ENCODE measurements at places on chromosomes 16 and 17.
A peak's percentile ranks its signal among the peaks of the same experiment; 100 is the strongest.

DNA sequence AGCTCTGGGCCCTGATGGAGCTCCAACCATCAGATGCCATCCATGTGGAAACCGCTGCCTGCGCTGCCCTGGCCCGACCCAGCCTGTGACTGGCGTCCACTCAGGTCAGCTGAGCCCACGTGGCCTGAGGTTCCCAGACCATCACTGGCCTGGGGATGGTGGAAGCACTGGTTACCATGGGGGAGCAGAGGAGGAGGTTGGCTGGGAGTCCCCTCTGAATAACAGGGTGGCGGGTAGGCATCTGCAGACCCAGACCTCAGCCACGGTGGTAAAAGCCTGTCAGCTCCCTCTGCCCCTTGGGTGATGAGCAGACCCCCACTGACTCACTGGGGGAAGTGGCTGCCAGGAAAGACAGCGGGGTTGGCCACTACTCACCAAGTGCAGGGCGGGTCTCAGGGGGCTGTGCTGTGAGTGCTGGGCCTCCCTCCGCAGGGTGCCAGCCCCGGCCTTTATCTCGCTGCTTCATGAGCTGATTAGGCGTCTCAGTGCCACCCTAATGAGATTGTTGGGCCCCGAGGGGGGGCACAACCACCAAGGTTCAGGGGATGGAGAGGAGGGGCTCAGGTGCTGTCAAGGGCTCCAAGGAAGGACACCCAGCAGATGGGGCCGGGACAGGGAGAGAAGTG is at the start of gene PDE6G:
Gene PDE6G, minus strand, starts transcription at position 425 of the 626 bp plus-strand sequence. CDS start 3,237 bp downstream, outside the sequence.
- DNase-seq = no peak

GRCh38 chr17:6870841-6871240 is 39.3 kb upstream of the TEKT1 start:
- DNase-seq = no peak

- DNase-seq = no peak
These were observed 11.3 kb downstream of the MCRIP1 start for GRCh38 chr17:81821603-81822311.

GRCh38 chr17:70242781-70243437 is 73.6 kb downstream of the KCNJ2 start:
- DNase-seq = no peak

- no peak for DNase-seq
These were observed 7.2 kb upstream of the GPRC5C start for GRCh38 chr17:74424657-74425056.

DNA sequence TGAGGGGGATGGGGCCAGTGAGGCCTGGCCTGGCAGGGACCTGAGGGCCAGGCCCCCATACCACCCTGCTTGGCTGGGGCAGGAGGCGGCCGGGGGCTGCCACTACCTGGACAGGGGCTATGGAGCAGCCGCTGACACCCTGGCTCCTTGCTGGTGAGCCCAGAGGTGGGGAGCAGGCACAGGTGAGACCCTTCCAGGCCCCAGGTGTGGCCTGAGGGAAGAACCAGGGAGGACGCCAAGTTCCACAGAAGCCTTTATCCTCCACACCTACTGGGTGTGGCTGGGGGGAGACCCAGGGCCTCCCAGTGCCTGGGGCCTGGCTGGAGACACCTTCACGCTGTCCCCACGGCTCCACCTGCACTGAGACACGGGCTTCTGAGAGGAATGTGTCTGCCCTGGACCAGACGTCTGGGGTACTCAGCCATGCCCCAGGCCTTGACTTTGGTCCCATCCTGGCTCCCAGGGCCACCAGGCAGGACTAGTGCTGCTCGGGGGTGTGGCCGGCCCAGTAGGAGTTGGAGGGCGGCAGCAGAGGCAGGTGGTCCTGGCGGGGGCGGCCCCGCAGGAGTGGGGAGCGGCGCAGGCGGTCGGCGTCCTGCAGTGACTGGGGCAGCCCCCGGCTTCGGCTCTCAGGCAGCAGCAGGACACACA is 4.7 kb downstream of the SLC22A31 start:
- DNase-seq = no peak

DNA sequence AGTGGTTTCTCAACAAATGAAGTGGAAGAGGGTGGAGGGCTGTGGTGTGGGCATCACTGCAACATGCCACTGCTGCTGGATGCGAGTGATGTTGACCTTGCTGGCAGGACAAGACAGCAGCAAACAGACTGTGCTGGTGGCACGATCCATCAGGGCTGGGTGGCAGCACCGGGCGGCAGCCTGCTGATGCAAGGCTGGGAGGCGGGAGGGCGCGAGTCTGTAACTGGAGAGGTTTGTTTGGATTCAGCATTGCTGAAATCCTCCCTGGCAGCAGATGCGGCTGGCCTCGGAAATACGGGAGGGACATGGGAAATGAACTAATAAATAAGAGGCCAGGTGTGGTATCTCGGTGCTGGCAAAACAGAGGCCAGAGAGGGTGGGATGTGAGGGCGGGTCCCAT is 224.2 kb downstream of the ENGASE start:
- no peak for DNase-seq

DNA sequence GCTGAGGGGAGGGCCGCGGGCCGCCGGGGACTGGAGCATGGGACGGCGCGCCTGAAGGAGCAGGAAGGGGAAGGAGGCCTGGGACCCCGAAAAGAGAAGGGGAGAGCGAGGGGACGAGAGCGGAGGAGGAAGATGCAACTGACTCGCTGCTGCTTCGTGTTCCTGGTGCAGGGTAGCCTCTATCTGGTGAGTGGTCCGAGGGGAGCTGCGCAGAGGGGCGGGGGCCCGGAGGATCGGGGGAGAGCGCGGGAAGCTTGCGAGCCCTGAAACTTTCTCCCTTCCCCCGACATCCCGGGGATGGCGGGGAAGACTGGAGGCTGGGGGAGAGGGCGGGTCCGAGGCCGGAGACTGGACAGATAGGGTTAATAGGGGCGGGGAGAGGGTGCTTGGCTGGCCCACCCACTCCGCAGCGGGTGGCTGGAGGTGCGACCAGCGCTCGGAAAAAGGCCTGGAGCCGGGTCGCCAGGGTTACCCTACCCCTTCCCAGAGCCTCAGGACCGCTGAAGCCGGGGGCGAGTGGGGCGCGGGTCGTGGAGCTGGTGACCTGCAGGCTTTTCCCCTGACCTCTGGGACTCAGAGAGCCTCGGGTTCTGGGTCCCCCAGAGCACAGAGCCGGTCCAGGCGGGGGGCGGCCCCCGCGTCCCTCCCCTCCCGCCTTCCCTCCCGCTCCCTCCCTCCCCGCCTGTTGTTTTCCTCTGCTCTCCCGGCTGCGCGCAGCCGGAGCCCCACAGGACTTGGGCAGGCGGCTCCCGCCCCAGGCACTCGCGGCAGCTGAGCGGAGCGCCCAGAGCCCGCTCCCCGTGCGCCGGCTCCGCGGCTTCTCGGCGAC is 631 bp downstream of the NXPH3 start:
- no peak for DNase-seq

DNA sequence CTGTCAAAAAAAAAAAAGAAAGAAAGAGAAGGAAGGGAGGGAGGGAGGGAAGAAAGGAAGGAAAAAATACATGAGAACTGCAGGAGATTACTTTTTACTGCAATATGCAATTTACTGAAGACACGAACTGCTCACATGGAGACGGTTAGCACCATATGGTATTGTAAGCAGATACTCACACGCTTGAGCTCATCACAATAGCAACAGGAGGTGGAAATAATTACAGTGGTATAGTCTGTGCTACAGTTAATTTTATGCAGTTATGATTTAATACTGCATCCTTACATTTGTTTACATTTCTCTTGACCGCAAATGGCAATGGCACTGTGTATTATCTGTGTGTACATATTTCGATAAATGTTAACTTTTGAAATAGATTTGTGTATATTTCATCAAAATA is 21.4 kb upstream of the SLC46A1 start:
- no peak for DNase-seq

DNA sequence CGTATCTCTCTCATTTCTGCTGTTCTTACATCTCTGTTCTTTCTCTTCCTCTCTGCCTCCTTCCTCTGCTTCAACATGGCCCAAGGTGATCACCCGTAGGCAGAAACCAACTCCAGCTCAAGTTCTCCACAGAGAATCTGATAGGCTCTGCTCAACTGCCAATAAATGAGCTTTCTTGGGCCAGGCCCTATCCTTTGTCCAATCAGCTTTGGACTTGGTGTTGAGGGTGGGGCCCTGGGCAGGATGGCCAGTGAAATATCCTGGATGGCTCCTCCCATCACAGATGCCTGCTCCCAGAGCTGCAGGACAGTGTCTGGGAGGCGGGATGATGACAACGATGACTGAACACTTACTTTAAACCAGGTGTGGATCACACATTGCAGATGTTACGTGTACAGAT is 17.4 kb upstream of the BRD7 start:
- no peak for DNase-seq

DNA sequence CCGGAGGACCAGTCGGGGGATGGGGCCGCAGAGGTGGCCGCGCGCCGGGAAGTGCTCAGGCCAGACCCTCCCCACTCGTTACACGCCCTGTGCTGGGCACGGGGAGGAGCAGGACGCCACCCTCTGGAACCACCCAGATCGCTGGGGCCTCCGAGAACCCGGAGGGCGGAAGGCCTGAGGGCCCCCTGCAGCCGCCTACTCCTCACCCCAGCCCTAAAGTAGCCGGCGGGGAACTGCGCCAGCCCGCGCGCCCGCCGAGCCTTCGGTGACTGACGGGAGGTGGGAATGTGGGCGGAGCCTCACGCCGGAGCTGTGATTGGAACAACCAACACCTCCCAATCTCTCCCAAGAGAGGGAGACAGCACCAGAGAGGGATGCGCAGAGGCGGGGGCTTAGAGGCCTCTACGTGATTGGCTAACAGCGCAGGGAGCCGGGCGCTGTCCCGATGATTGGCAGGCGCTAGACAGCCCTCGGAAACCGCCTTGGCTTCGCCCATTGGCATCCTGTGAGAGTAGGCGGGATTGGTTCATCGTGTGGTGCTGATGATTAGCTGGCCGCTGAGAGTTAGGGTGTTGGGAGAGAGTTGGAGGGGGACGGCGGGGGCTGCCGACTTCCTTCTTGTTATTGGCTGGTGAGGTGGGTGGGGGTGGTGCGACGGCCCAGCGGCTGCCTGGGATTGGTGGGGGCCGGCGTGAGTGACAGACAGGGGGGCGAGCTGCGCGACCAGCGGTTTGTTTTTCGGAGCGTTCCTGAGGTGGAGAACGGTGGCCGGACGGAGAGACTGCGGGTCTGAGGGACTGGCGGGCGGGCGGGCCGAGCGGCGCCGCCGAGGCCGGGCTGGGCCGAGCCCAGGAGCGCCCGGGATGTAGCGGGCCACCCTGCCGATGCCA is at the start of gene MAP3K3:
Gene MAP3K3, plus strand, starts transcription at position 734 of the 890 bp plus-strand sequence. CDS start 343 bp downstream, outside the sequence.
- peak; percentile 98 for DNase-seq

- no peak for DNase-seq
These were observed 129.7 kb downstream of the MSI2 start for GRCh38 chr17:57385975-57386374.

GRCh38 chr16:70252355-70252988 is 732 bp upstream of the EXOSC6 start:
- no peak for DNase-seq

GRCh38 chr16:72924537-72924926 is 123.4 kb downstream of the ZFHX3 start:
- no peak for DNase-seq

- DNase-seq = no peak
These were observed 12.5 kb downstream of the TOM1L2 start for GRCh38 chr17:17959520-17960361.

GRCh38 chr17:1720856-1721386 is 3.6 kb upstream of the WDR81 start:
- no peak for DNase-seq

- DNase-seq = no peak
These were observed 121.9 kb upstream of the PLCG2 start for GRCh38 chr16:81657224-81657623.

DNA sequence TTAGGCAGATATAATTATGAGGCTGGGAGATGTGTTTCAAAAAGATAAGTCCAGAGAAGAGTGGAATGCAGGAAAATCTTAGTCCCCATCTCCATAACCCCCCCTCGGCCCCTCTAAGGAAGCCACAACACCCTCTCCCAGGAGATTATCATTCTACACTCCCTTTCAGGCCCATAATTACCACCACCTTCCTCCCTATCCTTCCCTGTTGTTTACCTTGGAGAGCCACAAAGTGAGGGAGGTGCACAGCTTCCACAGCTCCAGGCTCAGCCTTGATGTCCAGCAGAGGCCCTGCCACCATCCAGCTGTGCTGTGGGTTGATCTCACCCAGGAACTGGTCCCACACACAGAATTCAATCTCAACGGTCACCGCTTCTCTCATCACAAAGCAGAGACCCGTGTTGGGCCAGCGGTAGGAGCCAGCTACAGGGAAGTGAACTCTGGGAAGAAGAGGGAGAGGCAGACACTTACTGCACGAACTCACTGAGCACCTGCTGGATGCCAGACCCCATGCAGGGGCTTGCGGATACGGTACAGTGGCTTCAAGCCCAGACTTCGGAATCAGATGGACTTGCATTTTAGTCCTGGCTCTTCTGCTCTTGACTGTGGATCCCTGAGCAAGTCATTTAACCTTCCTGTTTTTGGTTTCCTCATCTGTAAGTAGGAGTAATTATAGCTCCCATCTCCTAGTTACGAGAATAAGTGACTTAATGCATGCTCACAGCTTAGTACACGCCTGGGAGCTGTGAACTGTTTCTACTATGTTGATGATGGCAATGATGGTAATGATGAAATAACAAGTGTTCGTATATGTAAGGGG is 44.1 kb downstream of the MIS12 start:
- no peak for DNase-seq

GRCh38 chr17:55722742-55723487 is at the start of gene TMEM100:
Gene TMEM100, minus strand, starts transcription at chr17:55722864. Its CDS starts 1,794 bp downstream, at chr17:55721070.
- DNase-seq = no peak

GRCh38 chr16:23557779-23558702 is 514 bp downstream of the UBFD1 start:
- no peak for DNase-seq

- no peak for DNase-seq
These were observed 159.8 kb upstream of the NOL11 start for GRCh38 chr17:67557921-67558320.

- DNase-seq = no peak
These were observed 538 bp upstream of the RAPGEFL1 start for GRCh38 chr17:40176754-40177110.

GRCh38 chr16:71771571-71771970 is 37.1 kb downstream of the AP1G1 start:
- no peak for DNase-seq

DNA sequence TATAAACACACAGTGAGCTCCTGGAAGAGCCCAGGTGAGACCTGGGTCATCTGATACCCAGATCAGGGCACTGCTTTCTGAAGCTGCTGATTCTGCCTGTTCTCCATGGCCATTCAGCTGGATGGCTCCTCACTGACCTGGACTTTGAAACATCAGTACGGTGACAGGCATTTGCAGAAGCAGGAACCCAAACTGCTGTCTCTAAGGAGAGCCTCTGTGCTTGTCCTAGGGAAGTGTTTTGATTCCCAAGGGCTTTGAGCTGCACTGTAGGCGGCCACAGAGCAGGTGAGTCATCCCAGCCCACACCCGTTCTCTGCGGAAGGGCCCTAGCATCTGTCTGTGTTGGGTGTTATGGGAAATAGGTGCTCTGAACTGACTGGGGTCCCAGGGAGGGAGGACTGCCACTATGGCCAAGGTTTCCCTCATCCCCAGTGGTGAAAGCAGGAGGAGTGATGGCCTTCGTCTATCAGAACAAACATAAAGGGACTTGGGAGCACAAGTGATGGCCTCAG is 60.7 kb upstream of the ADCY9 start:
- DNase-seq = no peak

GRCh38 chr17:13410874-13411273 is 190.9 kb downstream of the HS3ST3A1 start:
- DNase-seq = no peak
